GM10248 (cell line): ENCODE measurements at places on chromosomes 16 and 17.

DNA sequence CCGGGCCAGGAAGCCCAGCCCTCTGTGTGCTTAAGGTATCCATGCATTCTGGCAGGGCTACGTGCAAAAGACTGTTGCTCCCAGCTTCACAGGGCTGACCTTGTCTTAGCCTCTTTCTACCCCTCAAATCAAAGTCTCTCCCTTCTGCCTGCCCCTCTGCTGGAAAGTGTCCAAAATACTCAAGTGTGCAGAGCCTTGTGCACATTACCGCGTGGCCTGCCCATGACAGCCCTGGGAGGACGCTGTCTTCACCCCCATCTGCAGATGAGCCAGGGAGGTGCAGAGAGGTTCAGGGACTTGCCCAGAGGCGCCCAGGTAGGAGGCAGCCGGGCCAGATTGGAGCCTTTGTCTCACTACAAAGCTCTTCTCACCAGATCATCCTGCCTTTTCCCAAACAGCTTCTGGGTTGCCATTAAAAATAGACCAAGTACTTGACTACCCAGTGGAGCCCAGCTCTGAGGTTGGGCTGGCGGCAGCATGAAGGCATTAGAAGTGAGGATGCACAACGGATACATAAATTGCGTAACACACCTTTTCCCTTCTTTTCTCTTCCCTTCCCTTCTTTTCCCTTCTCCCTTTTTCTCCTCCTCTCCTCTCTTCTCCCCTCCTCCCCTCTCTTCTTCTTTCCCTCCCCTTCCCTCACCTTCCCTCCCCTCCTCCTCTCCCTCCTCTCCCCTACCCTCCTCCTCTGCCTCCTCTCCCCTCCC is 3.5 kb downstream of the CACNG4 start:
- DNase-seq, result no peak

GRCh38 chr16:17287166-17287800 is 183.5 kb downstream of the XYLT1 start:
- DNase-seq, result no peak

DNA sequence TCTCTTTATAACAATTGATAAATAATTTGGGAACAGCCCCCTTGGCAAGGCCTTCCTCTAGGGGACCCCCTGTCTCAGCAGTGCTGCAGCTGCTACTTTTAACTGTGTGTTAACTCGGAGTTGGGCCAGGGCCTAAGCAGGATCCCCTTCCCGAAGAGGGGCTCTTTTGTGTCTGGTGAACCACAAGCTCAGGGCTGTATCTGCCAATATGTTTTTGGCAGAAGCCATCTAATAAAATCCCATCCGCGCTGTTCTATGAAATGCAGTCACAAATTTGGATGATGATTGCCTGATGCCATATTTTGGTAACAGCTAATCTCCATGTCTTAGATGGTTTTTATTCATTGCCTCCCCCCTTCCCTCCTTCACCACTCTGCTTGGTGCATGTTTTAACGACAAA is 267.7 kb downstream of the FTO start:
- DNase-seq, result no peak

GRCh38 chr17:30292286-30292858 is 628 bp upstream of the BLMH start:
- no peak for DNase-seq

GRCh38 chr16:68528233-68528632 is 10.9 kb upstream of the ZFP90 start:
- DNase-seq, result no peak

DNA sequence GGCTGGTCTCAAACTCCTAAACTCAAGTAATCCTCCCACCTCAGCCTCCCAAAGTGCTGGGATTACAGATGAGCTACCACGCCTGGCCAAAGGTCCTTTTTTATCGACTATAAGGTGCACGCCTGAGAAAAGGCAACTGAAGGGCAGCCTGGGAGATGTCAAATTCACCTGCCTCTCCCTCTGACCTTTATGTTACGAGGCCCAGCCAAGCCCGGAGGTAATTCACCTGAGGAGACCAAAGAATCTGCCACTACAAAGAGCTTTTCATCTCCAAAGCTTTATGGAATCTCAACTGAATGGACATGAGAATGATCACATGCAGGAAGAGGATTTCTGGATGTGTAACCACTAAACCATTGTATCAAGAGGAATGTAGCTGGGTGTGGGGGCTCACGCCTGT is 37.2 kb downstream of the LYRM1 start:
- DNase-seq, result no peak

DNA sequence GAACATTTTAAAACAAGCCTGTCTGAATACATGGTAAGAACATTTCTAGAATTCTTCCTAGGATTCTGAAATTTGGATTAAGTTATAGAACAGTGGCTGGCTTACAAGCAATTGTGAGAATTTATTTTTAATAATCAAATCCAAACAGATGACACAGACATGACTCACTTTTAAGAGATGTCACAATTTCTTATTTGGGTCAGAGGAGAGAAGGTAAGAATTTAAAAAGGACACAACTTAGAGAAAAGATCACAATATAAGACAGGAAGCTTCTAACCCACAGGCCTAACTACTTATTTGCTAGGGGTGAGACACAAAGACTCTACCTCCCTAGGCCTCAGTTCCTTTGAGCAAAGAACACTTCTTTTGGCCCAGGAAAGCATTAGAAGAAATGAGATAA is 32.7 kb downstream of the ZZEF1 start:
- DNase-seq, result no peak

DNA sequence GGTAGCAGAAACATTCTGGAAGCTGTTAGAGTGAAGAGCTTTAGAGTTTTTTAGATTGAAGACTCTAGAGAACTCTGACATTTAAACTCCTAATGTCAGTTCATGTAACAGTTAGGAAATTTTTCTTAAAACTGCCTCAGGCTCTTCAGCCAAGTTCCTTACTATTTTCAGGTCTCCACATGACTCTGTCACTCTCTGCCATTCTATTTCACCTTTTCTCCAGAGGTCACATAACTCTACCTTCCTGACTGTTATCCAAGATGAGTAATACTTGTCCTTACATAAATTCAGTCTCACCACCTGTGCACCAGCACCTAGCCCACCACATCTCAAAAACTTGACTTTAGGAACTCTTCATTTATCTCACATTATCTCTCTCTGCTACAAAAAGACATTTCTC is 347.1 kb upstream of the CA10 start:
- no peak for DNase-seq

- DNase-seq, result no peak
Observed at GRCh38 chr17:78724544-78724943, 57.5 kb downstream of the CYTH1 start.

GRCh38 chr17:27520491-27521185 is 64.4 kb downstream of the KSR1 start:
- DNase-seq, result no peak

GRCh38 chr17:76036497-76037261 is 9.6 kb upstream of the EVPL start:
- DNase-seq, result no peak

GRCh38 chr17:76268991-76269981 is 4.1 kb downstream of the UBALD2 start:
- DNase-seq, result no peak

- DNase-seq, result no peak
Observed at GRCh38 chr17:29483503-29483902, 83.3 kb downstream of the ABHD15 start.
